Fibroblast of skin of left quadriceps (primary cell): ENCODE measurements at places on chromosomes 4 and X.
A peak's percentile ranks its signal among the peaks of the same experiment; 100 is the strongest.

- no peak for DNase-seq
These were observed 57.8 kb downstream of the TMEM131L start for GRCh38 chr4:153523941-153524386.

- DNase-seq, result no peak
These were observed 21.3 kb downstream of the ADGRG4 start for GRCh38 chrX:136322064-136322463.

- DNase-seq, result no peak
These were observed 102.4 kb downstream of the CLNK start for GRCh38 chr4:10582059-10582686.

DNA sequence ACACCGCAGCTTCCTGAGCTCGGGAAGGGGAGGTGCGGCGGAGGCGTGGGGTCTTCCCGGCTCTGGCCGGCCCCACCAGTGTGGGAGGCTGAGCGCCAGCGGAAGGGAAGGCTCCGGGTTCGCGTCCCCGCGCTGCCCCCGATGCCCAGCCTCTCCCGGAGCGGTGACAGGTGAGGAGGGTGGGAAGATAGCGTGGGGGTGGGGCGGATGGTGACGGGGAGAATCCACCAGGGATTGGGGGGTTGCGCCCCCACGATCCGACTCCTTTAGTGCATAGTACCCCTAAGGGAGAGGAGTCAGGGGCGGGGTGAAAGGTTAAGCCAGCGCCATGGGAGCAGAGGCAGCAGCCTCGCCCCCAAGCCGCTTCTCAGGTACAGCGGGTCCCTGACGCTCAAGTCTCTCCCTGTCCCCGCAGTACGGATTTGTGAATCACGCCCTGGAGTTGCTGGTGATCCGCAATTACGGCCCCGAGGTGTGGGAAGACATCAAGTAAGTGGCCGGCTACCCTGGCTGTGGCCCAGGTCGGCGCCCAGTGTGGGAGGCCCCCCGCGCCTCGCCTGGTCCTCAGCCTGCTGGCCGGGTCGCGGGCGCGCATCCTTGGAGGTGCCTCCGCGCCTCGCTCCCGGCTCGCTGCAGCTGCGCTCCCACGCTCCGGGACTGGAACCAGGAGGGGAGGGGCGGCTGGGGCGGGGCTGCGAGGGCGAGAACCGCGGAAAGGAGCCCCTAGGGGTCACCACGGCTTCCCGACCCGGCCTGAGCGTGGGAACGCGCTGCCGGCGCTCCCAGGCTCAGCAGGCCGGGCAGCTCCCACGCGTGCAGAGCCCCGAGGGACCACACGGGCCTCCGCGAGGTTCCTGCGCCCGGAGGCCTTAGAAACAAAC, 791 bp downstream of the GUCY1B1 start:
- no peak for DNase-seq

- no peak for DNase-seq
These were observed 14.6 kb downstream of the MAP7D2 start for GRCh38 chrX:20101934-20102581.

DNA sequence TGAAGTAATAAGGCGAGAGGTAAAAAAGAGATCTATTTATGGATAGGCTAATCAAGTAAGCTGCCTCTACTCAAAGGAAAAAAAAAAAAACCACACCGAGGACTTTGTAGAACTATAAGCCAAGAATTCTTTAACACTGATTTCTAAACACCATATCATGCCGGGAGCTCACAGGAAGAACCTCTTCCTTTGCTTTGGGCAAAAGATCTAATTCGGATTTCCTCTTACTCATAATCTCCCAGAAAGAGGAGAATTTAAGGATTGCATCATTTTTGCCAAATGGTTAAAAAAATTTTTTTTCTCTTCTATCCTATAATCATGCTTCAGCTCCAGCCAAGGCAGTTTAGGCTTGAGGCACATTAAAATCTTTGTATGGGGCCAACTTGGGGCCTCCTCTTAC, 95.5 kb downstream of the ZNF827 start:
- DNase-seq, result peak; percentile 76

- DNase-seq, result no peak
These were observed 5.1 kb upstream of the FAM184B start for GRCh38 chr4:17786567-17786966.

GRCh38 chr4:51932261-51932660, 87.9 kb downstream of the LRRC66 start:
- DNase-seq, result no peak

GRCh38 chr4:86036736-86037135, 323.1 kb downstream of the MAPK10 start:
- no peak for DNase-seq
